HCT116 (cell line): ENCODE measurements at places on chromosomes 11 and 22. TPM values are rescaled to one million over a fixed set of nuclear protein-coding genes. Genes with fewer than 3 reads are reported as not detected.

ARHGAP8 gene
- total RNA-seq, result 67.5 TPM

GRCh38 chr11:76512851-76513653 lies 68.2 kb downstream of the EMSY start:
- H3K4me3 ChIP-seq, result no peak overlapping the region
- no peak overlapping the region for H3K27ac ChIP-seq
- H3K4me1 ChIP-seq, result no peaks in the 10 kb centered on the region
- H3K27me3 ChIP-seq, result no peaks in the 10 kb centered on the region
- peak; percentile 16 for DNase-seq

DNA sequence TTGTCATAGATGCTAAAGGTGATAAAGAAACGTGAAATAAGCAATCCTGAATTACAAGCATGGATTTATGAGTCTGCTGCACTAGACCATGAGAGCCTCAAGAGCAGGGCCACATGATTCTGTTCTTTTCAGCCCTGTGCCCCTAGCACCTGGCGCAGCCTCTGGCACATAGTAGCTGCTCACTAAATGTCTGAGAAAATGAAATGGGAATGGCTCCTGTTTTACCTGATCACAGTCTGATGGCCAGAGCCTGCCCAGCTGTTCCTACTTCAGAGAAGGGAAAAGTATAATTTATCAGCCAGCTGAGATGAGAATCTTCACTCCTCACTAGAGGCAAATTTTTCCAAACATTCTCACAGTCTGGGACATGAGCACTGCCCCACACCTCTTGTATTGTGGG lies 10.7 kb upstream of the PKNOX2 start:
- H3K36me3 ChIP-seq, result no peaks in the 10 kb centered on the region
- no peaks in the 10 kb centered on the region for H3K27me3 ChIP-seq
- H3K4me1 ChIP-seq, result no peaks in the 10 kb centered on the region
- H3K27ac ChIP-seq, result no peak overlapping the region
- no peak overlapping the region for H3K4me3 ChIP-seq

- H3K27ac ChIP-seq, result no peak overlapping the region
- no peak for DNase-seq
- no peaks in the 10 kb centered on the region for H3K27me3 ChIP-seq
- H3K4me1 ChIP-seq, result peaks cover 4% of the 10 kb centered on the region
Measured at GRCh38 chr11:3914805-3915204, 59.3 kb downstream of the STIM1 start.

GRCh38 chr11:34682825-34683224 lies 61.9 kb downstream of the EHF start:
- no peaks in the 10 kb centered on the region for H3K36me3 ChIP-seq
- peaks cover 84% of the 10 kb centered on the region for H3K4me1 ChIP-seq
- H3K4me3 ChIP-seq, result no peak overlapping the region
- H3K27ac ChIP-seq, result no peak overlapping the region
- DNase-seq, result peak; percentile 38
- no peaks in the 10 kb centered on the region for H3K27me3 ChIP-seq

DNA sequence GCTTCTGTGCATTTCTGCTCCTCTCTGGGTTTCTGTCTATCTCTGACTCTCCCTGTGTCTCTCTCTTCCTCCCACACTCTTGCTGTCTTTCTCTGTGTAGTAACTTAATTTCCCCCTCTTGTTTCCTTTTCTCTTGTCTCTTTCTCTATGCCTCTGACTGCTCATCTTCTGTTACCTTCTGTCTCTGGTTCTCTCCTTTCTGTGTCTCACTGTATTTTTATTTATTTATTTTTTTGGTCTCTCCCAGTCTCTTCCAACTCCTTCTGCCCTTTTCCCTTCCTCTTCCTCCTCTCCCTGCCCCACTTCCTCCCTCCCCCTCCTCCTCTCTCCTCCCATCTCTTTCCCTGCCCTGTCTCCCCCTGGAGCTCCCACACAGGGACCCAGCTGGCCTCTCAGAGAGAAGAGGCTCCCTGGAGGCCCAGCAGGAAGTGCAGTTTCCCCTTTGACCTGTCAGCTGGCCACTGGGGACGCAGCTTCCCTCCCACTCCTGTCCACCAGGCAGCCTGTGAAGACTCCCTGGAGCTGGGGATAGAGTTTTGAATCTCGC lies 38.3 kb upstream of the MYH9 start:
- H3K4me3 ChIP-seq, result no peak overlapping the region
- H3K27ac ChIP-seq, result peak overlapping the region; percentile 41; the same call in 1 of the 2 replicates
- H3K27me3 ChIP-seq, result no peaks in the 10 kb centered on the region

GRCh38 chr11:8784954-8785353 lies 102.4 kb downstream of the RPL27A start:
- no peak for DNase-seq
- no peak overlapping the region for H3K27ac ChIP-seq

IGSF22 gene
- total RNA-seq, result not detected

DNA sequence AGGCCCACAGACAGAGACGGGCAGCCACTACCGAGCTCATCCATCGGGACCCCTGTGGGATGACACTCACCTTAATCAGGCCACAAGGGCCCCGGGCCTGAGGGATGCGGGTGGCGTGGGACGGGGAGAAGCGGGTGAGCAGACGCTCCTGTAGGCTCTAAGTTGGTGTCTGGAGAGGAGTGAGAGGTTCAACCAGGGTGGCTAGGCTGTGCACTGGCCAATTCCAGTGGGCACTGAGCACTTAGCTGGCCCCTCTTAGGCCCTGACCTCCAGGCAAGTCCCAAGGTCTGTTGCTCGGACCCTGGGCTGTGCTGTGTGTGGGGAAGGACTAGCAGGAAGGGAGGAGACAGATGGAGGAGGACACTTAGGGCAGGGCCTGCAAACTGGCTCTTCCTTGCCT lies 139.3 kb downstream of the ST3GAL4 start:
- no peaks in the 10 kb centered on the region for H3K36me3 ChIP-seq
- no peaks in the 10 kb centered on the region for H3K4me1 ChIP-seq
- peaks cover 11% of the 10 kb centered on the region for H3K27me3 ChIP-seq

DNA sequence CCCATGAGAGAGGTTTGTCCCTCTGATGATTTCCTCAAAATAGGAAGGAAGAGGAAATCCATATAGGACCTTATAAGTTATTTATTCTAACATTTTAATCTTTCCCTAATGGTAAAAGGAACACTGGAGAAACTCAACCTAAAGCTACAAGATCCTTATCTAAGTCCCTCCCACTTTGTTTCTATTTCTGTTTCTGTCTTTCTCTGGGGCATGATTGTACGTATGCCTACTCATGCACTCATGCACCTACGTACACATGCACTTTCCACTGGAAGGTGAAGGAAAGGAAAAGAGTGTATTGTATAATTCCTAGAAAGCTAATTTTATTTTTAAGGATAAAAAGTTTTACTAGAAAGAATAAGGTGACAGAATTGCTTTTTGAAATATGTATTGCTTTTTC lies 125.0 kb downstream of the RAB38 start:
- no peak for DNase-seq
- no peaks in the 10 kb centered on the region for H3K27me3 ChIP-seq
- H3K4me1 ChIP-seq, result no peaks in the 10 kb centered on the region
- no peak overlapping the region for H3K27ac ChIP-seq

DNA sequence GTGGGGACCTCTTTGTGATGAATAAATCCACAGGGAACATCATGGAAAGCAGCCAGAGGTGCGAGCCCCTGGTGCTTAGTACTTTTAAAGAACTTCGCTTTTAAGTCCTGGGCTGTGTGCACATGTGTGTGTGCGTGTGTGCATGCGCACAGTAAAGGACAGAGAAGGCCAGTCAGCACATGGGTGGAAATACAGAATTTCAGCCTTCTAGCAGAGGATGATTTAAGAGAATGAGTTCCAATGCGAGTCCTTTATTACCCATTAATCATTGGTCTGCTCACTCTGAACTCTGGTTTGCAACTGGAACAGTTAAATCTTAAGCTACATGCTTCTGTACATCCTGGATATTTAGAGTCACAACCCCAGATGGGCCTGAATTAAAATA lies 18.9 kb downstream of the TEAD1 start:
- DNase-seq, result no peak
- no peaks in the 10 kb centered on the region for H3K36me3 ChIP-seq
- H3K27me3 ChIP-seq, result no peaks in the 10 kb centered on the region
- peak overlapping the region; percentile 0 for H3K4me3 ChIP-seq
- H3K27ac ChIP-seq, result peak overlapping the region; percentile 92

OR4D10 gene
- not detected for total RNA-seq
